ENCODE measurements at places on chromosomes 4 and X.
A peak's percentile ranks its signal among the peaks of the same experiment; 100 is the strongest.

DNA sequence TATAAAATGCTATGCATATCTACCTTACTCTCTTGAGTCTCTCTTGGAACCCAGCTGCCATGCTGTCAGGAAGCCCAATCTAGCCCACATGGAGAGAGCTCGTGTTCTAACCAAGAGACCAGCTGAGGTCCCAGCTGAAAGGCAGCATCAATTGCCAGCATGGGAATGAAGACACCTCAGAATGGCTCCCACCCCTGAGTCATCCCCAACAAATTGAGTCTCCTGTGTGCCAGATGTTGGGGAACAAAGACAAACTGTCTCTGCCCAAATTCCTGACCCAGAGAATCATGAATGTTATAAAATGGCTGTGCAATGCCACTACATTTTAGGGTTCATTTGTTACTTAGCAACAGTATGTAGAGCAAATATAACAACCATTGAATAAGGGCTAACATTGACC lies 105.2 kb upstream of the STX18 start:
- no peak for DNase-seq

DNA sequence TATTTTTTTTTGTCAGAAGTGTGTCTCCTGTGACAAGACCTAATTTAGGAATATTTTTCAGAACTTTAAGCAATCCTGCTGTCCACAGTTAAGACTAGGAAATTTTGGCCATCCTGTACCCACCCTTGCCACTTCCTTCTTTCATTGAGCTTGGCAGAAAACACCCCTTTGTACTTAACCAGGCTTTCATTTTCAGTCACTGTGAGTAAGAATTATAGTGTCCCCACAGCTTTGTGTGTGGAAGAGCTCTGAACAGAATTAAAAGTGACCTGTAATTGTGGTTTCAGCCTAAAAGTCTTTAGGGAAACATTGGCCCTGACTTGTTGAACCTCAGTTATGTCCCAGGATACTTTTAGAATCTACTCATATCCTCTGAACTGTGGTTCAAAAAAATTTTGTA lies 153.7 kb upstream of the BMP3 start:
- DNase-seq = no peak

- DNase-seq = no peak
These were observed 1.4 kb downstream of the ARHGEF6 start for GRCh38 chrX:136779346-136779781.

DNA sequence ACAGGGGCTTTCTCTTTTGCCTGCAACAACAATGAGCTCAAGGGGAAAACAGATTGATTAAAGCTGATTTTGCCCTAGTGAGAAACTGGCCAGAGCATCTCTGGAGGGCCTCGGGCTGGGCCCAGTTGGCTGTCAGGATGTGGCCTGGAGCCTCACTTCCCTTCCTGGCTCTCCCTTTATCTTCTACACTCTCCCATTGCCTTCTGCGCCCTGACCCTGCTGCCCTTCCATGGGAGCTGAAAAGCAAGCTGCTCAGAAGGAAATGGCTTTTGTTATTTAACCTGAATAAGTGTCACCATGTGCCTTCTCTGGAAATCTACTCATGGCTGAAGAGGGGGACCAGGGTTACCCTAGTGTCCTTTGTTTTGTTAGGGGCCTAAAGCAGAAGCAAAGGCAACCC lies 43.8 kb downstream of the NHSL2 start:
- no peak for DNase-seq

DNA sequence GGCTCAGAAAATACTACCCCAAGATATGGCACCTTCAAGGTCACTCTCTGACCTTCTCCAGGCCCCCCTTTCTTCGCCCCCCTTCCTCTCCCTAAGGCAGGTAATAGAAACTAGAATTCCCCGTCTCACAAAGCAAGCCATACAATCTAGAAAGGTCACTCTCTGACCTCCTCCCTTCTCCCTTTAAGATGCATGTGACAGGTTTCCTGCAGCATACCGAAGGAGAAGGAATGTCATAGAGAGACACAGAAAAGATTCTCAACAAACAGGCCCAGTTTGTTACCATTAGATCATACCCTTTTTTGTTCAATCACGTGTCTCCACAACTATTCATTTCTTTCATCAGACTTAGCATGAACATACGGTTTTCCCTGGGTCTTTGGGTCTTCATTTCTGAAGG lies 51.2 kb upstream of the RBMXL3 start:
- no peak for DNase-seq

- peak; percentile 63 for DNase-seq
These were observed 104.7 kb downstream of the MAML3 start for GRCh38 chr4:140049024-140049848.

DNA sequence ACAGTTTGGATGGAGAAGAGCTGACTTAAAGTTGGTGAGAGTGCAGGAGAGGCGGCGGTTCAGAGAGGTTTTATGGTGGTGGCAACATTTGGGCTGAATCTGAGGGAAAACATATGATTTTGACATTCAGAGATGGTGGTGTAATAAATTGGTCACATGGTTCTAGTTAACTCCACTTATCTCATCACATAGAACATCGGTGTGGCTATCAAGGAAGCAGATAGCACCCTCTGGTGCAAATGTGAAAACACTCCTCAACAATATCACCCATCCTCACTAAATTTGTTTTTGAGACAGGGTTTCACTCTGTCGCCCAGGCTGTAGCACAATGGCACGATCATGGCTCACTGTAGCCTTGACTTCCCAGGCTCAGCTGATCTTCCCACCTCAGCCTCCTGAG lies 28.8 kb downstream of the SUPT20HL2 start:
- DNase-seq = no peak

DNA sequence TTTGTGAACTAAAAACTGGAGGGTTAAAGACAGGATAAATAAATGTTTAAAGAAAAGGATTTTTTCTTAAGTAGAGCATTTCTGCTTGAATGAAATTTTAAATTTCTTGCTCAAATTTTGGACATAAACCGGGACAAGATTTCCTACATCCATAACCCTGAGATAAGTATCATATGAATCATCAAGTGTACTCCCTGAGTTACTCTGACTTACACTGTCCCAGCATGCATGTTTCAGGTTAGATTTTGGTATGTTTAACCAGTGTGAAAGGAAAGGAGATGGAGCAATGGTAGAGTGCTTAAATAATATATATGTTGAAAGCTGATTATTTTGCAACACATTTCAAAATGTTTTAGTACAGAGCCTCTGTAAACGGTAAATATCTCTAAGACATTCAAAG lies 175.2 kb downstream of the ADGRL3 start:
- DNase-seq = no peak

DNA sequence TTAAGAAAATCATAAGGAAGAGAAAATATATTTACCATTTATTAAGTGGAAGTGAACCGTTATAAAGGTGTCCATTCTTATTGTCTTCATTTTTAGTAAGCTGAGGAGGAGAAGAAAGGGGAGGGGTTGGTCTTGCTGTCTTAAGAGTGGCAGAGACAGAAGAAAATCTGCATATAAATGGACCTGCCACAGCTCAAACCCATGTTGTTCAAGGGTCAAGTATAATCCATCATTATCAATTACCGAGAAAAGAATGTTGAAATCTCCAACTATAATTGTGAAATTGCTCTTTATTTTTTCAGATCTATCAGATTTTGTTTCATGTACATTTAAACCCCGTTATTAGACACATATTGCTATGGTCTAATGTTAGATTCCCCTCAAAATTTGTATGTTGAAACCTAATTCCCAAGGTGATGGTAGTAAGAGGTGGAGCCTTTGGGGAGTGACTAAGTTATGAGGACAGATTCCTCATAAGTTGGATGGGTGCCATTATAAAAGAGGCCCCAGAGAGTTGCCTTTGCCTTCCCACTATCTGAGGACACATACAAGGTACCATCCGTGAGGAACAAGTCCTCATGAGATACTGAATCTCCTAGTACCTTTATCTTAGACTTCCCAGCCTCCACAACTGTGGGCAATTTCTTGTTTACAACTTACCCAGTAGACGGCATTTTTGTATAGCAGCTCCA lies 58.5 kb upstream of the SMAD1 start:
- no peak for DNase-seq

GRCh38 chr4:111941957-111942356 lies 203.3 kb upstream of the FAM241A start:
- DNase-seq = no peak

- no peak for DNase-seq
These were observed 1869.7 kb downstream of the STIM2 start for GRCh38 chr4:28730304-28730703.

DNA sequence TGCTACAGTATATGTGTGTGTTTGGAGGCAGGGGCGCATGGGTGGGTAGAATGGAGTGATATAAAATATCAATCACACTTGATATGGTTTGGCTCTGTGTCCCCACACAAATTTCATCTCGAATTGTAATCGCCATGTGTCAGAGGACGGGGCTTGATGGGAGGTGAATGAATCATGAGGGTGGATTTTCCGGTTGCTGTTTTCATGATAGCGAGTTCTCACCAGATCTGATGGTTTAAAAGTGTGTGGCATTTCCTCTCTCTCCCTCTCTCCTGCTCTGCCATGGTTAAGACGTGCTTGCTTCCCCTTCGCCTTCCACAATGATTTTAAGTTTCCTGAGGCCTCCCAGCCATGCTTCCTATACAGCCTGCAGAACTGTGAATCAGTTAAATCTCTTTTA lies 14.8 kb downstream of the SOWAHB start:
- DNase-seq = no peak

- DNase-seq = no peak
These were observed 556.3 kb downstream of the PPARGC1A start for GRCh38 chr4:23333556-23333945.

DNA sequence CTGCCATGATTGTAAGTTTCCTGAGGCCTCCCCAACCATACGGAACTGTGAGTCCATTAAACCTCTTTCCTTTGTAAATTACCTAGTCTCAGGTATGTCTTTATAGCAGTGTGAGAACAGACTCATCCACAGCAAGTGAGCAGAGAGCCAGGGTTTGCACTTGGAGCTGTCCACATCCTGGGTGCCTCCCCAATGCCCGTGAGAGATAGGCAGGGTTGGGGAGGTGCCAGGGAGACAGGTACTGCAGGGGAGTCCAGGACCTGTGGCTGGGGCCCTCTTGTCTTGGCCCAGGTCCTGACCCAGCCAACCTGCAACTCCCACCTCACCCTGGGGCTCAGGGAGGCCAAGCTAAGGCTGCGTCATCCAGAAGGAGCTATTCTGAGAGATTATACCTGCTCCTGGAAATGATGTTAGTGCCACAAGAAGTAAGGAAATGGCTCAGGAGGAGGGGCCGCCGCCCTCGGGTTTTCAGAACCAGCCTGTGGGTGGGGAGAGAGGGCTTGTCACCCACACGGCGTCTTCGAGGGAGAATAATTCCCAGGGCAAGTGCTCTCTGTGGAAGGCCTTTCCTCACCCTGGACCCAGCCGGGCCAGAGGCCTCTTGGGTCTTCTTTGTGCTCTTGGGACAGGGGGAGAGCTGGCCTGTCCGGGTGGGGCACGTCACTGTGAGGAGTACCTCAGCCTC lies 66.5 kb downstream of the ADRA2C start:
- no peak for DNase-seq

- DNase-seq = no peak
These were observed 14.3 kb downstream of the CASK start for GRCh38 chrX:41909068-41909467.

- no peak for DNase-seq
These were observed 469.6 kb downstream of the PDGFC start for GRCh38 chr4:156501962-156502361.

DNA sequence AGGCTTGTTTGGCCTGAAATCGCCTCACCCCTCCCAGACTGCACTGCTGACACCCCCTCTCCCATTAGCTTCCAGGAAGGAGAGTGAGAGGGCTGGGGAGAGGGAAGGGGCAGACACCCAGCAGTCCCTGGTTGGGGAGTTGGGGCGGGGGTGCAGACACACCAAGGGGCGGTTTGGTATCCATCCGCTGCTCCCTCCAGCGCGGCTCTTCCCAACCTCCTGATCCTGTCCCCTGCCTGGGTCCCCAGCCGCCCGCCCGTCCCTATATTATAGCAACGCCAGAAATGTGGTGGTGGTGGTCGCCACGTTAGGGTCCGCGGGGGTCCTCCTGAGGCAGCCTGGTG lies 24.9 kb downstream of the GPRASP3 start:
- no peak for DNase-seq

DNA sequence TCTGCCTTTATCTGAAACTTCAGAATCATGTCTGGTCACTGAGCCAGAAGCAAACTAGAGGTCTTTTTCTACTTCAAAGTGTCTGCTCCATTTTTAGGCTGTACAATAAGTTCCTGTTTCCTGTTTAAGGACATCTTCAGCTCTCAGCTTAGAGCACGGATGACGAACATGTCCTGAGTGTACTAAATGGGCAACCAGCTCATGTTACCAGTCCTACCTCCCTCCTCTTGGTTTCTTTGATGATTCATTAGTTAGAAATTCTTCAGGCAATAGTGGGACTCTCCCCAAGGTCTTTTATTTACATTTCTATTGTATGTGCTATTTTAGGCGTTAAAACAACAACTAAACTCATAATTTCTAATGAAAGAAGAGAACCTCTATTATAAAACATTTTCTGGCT lies 58.0 kb downstream of the ENPEP start:
- DNase-seq = no peak

DNA sequence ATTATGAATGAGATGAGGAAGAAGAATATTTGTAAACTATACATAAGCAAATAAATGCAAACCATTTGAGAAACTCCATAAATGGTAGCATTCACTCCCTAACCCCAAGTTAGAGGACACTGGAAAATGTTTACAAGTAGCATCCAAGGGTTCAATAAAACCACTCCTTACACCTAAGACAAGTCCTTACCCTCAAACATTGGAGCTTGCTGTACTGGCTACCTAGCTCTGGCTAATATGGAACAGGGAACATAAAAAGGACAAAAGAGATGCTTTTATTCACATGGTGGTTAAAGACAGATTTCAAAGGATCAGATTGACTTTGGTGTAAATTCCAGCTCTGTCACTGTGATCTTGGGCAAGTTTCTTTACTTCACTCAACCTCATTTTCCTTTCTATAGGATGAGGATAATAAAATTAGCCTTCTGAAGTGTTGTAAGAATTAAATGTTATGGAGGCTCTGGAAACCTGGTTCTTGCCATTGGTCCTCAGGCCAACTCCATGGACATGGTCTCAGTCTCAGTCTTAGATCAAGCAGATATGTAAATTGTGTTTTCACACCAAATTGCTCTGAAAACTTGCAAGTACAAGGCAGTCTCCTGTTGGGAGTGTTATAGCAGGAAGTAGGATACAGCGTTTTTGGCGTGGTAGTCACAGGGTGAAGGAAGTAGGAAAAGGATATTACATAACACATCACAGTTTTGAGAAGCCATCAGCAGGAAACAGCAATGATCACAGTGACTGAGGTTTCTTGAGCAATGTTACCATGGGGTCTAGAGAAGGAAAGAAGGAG lies 3.3 kb downstream of the CXCL1 start:
- DNase-seq = no peak

- DNase-seq = no peak
These were observed 36.7 kb upstream of the NEUROG2 start for GRCh38 chr4:112552668-112553067.

DNA sequence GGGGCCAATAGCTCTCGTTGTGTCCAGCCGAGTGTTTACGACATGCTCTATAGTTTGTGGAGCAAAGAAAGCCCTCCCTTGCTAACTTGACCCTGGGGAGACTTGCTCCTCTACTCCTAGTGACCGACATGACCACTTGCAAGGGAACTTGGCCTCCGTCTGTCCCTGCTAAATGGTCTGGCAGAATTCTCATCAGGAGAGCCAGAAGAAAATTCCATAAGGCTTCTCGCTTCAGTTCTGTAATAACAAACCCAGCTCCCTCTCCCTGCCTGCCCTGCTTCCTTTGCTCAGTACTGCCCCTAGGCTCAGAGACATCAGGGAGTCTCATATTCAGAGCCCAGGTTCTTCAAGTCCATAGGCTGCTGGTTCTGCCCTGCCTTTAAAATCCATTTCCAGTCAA lies 13.0 kb downstream of the DOCK11 start:
- no peak for DNase-seq

All from iPS DF 6.9 (cell line).